Stimulated activated CD4-positive, alpha-beta T cell treated with anti-CD3 and anti-CD28 coated beads, Interleukin-1b, Interleukin-23, amount 100 ng/mL, for 4 hours (primary cell): ENCODE measurements at places on chromosomes 12 and 14.
A peak's percentile ranks its signal among the peaks of the same experiment; 100 is the strongest.

DNA sequence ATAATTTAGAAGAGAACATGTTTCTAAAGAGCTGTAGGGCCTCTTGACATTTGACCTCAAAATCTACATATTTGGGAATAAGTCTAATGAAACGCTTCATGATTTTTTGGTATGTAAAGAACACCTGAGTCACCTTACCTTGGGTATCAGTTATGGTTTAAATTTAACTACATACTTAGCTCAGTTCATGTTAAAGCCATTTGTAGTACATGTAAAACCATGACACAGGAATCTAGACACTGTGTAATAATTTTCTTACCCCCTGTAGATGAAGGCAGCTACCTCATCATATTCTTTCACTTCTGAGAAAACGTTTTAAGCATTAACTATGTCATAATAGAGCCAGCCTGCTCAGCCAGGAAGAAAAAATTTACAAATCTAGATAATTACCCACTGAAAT lies 105.8 kb upstream of the CPNE8 start:
- no peak for DNase-seq

DNA sequence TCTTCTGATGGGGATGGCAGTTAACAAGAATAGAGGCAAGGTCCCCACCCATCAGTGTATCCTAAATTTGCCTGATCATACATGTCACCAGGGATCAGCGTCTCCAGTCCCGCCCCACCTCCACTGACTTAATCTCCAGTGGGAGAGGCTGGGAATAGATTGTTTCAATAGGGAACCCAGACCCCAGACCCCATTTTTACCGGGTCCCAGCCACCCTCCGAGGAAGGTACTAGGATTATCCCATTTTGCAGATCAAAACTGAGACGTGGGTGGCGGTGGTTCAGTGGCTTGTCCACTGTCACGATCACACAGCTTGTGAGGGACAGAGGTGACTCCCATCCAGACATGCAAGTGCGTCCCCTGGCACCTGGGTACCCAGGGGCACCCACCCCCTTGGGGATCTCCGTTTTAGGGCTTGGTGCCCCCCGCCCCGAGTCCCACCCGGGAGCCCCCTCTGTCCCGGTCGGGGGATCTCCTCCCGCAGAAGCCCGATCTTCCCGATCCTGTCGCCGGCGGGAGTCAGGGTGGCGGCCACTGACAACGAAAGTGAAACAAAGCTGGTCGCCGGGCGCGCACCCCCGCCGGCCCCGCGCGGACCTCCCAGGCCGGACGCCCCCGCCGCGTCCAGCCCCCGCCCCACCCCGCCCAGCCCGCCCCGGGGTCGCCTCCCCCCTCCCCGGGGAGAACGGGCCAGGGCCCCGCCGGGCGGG lies 523 bp downstream of the WSB2 start:
- no peak for DNase-seq

DNA sequence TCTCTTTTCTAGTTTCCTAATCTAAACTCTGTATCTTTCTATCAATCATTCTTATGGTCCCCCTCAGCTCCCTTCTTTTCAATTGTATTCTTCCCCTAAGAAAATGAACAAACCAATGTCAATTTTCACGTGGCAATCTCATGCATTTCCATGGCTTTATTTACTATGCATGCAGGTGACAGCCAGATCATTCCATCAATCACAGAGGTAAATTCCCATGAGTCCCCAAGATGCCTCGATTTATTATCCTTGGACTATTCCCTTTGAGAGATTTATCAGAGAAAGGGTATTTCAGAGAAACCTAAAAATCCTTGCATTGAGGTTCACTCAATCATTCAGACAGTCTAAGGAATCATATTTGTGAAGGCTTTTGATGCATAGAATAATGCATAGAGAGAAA lies 301.2 kb downstream of the DIO2 start:
- DNase-seq: no peak

GRCh38 chr14:99792551-99793212 lies 531 bp upstream of the EML1 start:
- DNase-seq: no peak

GRCh38 chr12:12010277-12011039 lies 60.3 kb upstream of the BCL2L14 start:
- peak; percentile 44 for DNase-seq

DNA sequence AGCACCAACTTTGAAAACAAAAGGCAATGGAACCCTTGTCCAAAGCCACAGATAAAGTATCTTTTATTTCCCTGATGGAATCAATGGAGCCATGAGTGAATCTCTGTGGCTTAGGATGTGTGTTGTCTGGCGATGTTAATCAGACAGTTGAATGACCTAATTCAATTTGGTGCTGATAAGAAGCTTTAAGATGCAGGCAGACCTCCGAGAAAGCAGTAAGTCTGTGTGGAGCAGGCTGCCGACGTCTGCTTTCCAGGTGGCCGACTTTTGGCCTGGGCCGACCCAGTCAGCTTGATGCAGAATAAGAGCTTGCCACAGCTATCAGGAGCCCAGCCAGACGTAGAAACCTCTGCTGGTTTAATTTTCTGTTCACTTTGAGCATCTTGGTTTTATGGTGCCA lies 21.1 kb upstream of the TMEM132C start:
- no peak for DNase-seq
